ENCODE measurements at places on chromosomes 1 and 21.

GRCh38 chr1:173798078-173798477, 26.4 kb upstream of the DARS2 start:
- DNase-seq: no peak

DNA sequence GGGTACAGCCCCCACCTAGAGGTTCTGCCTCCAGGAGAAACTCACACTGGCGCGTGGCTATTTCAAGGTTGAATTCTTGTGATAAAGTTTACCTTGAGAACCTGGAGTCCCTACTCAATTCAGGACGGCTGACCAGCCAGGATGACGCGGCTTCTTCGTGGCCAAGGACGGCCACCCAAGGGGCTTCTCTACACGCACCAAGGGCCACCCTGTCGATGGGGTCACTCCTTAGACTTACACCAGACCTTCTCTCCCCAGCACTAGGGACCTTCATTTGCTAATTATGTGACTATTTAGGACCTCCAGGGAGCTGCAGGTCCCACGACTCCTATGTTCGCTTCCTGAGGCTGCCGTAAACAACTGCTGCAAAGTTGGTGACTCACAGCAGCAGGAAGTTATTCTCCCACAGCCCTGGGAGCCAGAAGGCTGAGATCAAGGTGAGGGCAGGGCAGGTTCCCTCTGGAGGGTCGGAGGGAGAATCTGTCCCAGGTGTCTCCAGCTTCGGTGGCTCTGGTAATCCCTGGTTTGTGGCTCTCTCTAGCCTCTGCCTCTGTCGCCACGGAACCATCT, 135.9 kb downstream of the NPHP4 start:
- no peak for DNase-seq

DNA sequence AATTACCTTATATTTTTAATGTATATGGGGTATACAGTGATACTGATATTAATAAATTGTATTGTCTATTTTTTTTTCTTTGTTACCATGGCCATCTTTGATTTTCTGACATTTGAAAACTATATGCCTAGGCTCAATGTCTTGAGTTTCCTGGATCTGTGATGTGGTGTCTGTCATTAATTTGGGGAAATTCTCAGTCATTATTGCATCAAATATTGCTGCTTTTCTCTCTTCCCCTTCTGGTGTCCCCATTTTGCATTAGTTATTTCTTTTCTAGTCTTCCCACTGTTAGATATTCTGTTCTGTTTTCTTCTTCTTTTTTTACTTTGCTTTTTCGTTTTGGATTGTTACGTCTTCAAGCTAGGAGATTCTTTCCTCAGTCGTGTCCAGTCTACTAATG, 33.8 kb downstream of the ZBTB40 start:
- DNase-seq: no peak

DNA sequence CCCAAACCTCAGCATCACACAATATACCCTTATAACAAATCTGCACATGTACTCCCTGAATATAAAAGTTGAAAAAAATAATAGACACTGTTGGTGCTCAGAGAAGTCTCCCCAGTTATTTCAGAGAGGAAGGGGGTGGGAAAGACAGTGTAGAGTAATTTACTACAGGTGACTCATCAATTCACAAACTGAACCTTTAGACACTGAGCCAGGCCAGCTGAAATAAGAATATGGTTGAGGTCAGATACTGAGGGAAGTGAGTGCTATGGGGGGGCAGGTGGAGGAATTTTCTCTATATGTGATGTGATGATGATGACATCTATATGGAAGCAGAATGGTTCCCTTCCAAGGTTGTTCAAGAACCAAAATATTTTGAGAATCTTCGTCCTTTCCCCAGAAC, 50.1 kb downstream of the MRPL39 start:
- no peak for DNase-seq

DNA sequence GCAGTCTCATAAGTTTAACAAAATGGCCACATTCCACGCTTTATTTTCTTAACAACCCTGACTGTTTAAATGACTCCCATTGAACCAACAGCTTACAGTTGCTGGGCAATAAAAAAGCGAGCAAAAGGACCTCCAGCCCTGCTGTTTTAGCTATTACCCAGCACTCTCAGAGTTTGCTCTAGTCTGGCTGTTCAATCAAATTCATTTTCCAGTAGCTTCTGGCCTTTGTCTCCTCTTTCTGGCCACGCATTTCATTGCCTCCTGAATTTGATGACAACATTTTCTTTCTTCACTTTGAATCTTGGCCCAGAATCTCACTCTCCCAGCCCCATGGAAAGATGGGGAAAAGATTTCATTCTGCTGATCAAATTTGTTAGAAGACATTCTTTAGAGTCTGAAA, 44.1 kb upstream of the DOCK7 start:
- DNase-seq: no peak

All from GM13977 (cell line).